ENCODE measurements at places on chromosomes 7 and 10.

DNA sequence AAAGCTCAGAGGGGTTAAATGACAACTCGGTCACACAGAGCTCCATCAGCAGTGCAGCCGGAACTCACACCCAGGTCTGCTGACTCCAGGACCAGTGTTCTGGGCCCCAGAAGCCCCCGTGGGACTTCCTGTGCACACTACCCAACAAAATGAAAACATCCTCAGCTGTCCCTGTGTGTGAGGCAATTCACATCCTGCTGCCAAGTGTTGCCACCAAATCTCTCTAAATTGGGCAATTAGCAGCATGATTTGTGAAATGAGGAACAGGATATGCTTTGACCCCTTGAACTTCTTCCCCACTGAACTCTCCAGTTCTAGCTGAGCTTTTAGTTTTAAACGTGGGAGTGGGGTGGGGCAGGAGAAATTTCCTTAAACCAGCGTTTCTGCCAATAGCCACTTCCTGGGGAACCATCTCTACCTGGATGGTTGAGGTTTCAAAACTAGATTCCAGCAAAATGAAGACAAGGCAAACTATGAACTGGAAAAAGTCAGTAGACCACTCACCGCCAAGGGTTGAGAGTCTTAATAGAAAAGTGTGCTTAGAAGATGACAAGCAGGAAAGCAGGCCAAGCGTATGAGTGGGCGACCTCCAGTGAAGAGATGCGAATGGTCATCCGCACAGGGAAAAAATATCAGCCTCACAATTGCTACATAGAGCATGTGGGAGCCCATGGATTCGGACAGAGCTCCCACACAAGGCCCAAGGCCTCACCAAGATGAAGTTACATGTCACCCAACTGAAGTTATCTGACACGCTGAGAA is 51.9 kb upstream of the CHST15 start:
- DNase-seq, result no peak

GRCh38 chr7:36021917-36022550 is 131.0 kb upstream of the EEPD1 start:
- no peak for DNase-seq

DNA sequence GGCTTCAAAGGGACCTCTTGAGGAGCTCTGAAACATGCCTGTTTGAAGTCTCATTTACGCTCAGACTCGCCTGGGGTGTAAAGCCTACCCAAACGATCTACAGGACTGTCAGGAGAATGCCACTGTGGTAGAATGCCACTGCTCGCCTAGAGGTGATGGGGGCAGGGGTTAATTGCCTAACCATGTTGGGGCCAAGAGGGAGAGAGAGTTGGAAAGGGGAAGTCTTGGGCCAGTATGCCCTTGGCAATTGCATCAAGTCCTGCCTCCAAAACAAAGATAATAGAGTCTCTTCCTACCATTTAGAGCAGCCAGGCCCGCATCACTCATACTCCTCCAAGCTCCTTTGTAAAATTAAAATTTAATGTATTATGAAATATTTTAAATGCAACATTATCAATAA is 25.2 kb downstream of the CDK1 start:
- no peak for DNase-seq

GRCh38 chr7:3488829-3489228 is 187.8 kb downstream of the SDK1 start:
- no peak for DNase-seq

GRCh38 chr7:32415936-32416335 is 74.2 kb downstream of the LSM5 start:
- no peak for DNase-seq

- no peak for DNase-seq
These were observed 30.4 kb upstream of the SLC13A1 start for GRCh38 chr7:123230147-123230546.

DNA sequence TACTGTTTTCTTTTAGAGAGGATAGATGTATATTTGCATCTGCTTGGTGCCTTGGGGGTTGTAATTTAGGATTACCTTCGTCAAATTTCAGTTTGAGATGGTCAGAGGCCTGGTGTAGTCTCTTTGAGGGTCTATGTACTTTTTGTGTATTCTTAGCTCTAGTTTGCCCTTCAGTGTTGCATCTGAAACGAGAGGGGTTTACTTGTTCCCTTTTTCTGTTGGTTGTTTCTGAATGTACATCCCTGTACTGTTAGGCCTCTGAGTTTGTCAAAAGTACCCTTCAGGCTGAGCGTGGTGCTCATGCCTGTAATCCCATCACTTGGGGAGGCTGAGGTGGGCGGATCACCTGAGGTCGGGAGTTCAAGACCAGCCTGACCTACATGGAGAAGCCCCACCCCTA is 60.0 kb downstream of the MLLT10 start:
- no peak for DNase-seq

DNA sequence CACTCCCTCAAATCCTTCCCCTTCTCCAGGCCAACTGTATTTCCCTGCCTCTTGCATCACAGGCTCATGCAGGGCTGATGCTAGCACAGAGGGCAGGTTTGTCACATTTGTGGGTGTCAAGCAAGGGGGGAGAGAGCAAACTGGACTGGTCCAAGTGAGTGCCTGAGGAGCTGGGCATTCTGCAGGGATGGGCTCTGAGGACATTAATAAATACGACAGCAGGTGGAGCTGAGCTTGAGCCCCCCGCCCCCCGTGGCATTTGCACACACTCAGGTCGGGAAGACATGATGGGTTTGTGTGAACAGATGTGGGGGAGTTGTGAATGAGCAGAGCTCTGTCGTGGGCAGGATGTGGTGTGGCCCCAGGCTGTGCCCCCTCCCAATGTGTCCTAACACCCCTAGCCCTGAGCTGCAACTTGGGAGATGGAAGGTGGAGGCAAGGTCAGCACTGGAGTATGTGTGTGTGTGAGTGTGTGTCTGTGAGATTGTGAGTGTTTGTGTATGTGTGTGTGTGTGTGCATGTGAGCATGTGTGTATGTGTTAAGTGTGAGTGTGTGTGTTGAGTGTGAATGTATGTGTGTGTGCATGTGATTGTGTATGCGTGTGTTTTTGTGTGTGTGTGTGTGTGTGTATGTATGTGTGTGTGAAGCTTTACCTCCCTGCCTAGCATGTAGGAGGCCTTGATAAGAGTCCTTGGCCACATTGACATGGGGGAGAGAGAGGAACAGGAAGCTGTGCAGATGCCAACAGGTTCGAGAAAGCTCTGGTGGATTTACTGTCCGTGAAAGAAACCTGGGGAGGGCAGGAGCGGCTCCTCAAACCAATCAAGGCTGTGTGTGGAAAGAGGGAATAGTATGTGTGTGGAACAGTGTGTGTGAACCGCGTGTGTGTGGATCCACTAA is 9.1 kb downstream of the RASSF4 start:
- DNase-seq, result no peak

GRCh38 chr10:60952846-60953220 is 8.8 kb upstream of the RHOBTB1 start:
- DNase-seq, result no peak

- no peak for DNase-seq
These were observed 6.3 kb downstream of the ZNF503 start for GRCh38 chr10:75395066-75395931.

DNA sequence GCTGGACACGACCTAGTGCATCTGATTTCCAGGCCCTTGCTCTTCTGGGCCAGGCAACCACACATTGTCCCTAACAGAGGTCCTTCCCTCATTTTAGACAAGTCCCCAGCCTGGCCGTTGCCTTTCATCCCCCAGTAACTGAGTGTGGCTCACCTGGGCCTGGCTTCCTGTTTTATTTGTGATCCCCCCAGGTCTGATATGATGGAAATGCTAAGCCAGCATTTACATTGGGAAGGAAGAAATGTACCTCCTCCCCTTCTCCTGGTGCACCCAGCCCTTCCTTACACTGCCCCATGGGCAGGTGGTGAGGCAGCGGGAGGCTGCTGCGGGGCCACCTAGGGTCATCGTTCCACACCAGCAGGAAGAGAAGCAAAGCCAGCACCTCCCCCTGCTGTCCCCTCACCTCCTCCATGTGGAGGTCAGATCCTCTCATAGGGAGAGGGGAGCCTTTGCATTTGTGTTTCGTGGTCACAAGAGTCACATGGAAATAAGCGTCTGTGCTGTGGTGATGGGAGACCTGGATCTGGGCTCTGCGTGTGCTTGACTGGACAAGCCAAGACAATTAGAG is 108.8 kb downstream of the GLRX3 start:
- DNase-seq, result no peak

DNA sequence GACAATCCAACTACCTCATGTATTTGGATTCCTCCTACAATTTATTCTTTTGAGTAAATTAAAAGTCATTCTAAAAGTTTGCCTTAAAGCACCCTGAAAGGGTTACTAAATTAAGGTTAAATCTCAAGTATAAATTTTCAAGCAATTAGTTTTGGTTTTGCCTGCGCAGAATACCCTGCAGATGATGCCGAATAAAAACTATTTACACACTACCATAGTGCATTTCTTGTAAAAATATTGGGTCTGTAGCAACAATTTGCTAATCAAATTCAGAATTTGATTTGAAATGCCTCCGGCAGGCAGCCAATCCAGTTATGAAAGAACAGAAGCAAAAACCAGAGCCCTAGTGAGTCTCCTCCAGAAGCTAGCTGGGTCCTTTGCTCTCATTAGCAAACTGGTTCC is 122.2 kb downstream of the TWIST1 start:
- DNase-seq, result no peak

GRCh38 chr7:26167303-26167934 is 15.4 kb downstream of the NFE2L3 start:
- DNase-seq, result no peak

- DNase-seq, result no peak
These were observed 33.2 kb downstream of the HELLS start for GRCh38 chr10:94578790-94579189.

- DNase-seq, result no peak
These were observed 53.7 kb downstream of the IKZF1 start for GRCh38 chr7:50358041-50358705.

- DNase-seq, result no peak
These were observed 369.4 kb downstream of the INHBA start for GRCh38 chr7:41333511-41333910.

DNA sequence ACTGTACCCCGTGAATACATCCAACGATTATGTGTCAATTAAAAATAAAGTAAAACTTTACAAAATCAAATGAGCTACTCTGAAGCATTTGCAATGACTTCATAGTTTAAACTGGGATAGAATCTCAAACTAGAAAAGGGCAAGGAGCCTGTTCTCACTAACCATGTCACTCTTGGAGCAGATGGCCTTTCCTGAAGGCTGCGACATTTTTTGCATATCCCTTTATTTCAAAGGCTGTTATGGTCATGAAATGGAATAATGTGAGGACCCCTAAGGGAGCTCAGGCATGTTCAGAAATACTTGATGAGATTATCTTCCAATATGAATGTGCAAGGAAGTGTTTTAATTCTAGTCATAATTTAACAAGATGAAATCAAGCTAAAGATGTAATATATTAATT is 679.4 kb downstream of the NRG3 start:
- no peak for DNase-seq

DNA sequence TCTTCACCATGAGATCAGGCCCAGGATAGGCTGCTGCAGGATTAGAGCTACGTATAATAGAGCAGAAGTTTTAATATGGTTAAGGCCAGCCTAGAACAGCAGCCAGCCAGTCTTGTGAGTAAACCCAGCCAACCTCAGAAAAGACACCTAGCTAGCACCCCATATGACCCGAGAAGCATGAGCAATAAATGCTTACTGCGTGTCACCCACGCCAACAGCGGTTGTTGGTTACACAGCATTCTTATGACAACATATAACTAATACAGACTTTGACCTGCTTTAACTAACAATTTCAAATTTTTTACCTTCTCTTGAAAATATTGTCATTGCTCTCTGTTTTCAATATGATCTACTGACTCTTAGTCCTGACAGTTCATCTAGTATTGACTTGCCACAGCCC is 105.7 kb downstream of the HBP1 start:
- DNase-seq, result no peak

GRCh38 chr10:96306516-96306915 is 2.3 kb downstream of the DNTT start:
- no peak for DNase-seq

DNA sequence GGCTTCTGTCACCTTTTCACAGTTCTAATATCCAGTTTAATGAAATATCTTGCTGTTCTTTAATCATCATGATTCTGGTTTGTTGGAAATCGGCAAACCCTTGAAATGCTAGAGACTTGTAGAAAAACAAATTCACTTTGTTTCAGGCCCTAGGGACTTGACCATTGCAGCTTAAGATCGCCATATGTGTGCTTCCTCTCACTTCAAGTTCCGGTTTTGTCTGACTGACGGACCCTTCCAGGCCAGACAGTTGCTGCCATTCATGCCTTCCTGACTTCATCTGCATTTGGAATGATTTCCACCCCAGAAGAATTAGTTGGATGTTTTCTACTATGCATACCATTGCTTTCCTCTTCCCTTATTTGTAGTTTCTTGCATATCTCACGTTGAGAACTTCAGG is 125.6 kb downstream of the CELF2 start:
- DNase-seq, result no peak

- no peak for DNase-seq
These were observed 3.0 kb downstream of the VSTM2A start for GRCh38 chr7:54545241-54545563.

DNA sequence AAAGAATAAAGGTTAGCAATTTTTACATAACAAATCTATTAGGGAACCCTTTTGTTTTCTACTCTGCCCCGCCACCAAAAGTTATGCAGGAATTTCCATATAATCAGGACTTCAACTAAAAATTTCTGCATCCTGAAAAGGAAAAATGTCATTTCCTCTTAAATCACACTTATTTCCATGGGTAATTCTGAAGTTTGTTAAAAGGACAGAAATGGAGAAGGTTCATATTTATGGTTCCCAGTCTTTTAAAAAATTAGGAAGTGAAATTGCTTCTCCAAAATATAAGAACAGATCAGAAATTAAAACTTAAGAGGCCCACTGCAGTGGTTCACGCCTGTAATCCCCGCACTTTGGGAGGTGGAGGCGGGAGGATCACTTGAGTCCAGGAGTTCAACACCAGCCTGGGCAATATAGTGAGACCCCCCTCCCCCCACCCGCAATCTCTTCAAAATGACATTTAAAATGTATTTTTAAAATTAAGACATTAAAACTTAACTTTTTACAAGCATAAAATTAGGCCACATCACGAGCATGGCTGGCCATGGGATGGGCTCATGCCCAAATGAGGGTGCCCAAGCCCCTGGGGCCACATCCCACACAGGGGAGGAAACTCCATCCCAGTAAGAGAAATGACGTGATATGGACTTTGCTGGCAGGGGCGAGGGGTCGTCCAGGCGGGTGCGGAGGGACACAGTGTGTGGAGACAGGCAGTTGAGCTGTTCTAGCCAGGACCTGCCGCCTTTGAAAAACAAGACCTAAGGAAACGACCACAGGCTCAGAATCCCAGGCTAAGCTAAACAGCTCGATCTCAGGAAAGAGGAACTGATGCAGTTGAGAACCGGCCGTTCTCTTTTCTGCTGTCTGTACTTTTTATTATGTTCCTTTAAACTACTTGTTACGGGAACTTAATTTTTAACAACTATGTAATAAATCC is 51.3 kb upstream of the NFE2L3 start:
- DNase-seq, result no peak

GRCh38 chr7:80815733-80816132 is 103.1 kb downstream of the SEMA3C start:
- no peak for DNase-seq

All from activated CD4-positive, alpha-beta T cell treated with anti-CD3 and anti-CD28 coated beads for 1 hour (primary cell).